Body of pancreas (tissue), 4 donors: ENCODE measurements at places on chromosomes 4 and X.

GRCh38 chrX:14420841-14421240 lies 108.5 kb upstream of the GLRA2 start:
- no peaks in the 10 kb centered on the region for H3K4me1 ChIP-seq
- no peak overlapping the region for H3K27ac ChIP-seq
- no peak overlapping the region for H3K4me3 ChIP-seq
- H3K27me3 ChIP-seq = no peaks in the 10 kb centered on the region

DNA sequence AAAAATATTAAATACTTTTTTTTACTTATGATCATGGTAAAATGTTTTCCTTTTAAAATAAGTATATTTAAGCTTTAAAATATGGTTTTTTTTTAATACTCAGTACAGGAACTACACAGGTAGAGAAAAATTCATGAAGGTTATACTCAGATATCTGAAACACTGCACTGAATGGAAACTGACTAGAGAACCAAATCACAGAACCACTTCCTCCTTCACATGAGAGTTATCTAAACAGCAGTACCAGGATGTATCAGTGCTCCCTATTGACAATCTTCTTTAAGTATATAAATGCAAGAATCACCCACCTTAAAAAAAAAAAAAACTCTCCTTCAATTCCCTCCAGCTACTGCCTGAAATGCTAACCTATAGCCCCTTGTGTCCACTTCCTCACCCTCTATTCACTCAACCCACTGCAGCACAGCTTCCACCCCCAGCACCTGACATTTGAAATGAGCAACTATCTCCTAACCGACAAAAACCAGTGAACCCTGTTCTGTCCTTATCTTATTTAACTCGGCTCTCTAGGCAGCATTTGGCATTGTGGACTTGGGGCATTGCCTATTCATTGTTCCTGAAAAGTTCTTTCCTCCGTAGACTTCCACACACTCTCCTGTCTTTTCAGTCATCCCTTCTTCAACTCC lies 9.1 kb downstream of the SLC7A3 start:
- H3K4me1 ChIP-seq = no peaks in the 10 kb centered on the region
- H3K27ac ChIP-seq = no peak overlapping the region
- no peak overlapping the region for H3K4me3 ChIP-seq

GRCh38 chr4:107736037-107736436 lies 16.0 kb upstream of the PAPSS1 start:
- peaks cover 13% of the 10 kb centered on the region for H3K4me1 ChIP-seq
- DNase-seq = no peak
- H3K27me3 ChIP-seq = no peaks in the 10 kb centered on the region
- no peak overlapping the region for H3K27ac ChIP-seq
- no peak overlapping the region for H3K4me3 ChIP-seq
- no peaks in the 10 kb centered on the region for H3K36me3 ChIP-seq

DNA sequence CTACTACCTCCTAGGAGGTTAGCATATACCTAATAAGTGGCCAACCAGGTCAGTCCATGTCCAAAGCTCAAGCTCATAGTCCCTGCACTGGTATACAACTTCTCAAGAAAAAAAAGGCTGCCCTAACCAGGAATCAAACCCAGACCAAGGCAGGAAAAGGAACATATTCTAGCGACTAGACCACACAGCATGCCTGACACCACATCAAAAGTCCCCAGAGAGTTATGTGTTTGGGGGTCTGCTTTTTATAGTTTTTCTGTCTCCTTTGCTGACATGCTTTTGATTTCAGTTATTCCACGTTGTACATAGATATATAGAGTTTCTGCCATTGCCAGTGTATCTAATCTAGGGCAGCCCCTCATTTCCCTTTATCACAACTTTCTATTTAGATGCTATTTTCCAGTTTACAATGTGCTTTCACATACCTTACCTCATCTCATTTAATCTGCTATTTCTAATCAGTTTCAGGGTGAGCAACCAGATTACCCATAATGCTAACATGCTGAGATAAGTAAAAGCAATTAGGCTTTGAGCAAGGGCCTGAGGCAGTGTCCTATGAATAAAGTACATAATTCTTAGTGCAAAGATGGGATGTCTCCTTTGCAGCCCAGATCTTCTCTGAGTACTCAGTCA lies 17.8 kb downstream of the ARHGEF6 start:
- no peak overlapping the region for H3K27ac ChIP-seq
- no peaks in the 10 kb centered on the region for H3K36me3 ChIP-seq

DNA sequence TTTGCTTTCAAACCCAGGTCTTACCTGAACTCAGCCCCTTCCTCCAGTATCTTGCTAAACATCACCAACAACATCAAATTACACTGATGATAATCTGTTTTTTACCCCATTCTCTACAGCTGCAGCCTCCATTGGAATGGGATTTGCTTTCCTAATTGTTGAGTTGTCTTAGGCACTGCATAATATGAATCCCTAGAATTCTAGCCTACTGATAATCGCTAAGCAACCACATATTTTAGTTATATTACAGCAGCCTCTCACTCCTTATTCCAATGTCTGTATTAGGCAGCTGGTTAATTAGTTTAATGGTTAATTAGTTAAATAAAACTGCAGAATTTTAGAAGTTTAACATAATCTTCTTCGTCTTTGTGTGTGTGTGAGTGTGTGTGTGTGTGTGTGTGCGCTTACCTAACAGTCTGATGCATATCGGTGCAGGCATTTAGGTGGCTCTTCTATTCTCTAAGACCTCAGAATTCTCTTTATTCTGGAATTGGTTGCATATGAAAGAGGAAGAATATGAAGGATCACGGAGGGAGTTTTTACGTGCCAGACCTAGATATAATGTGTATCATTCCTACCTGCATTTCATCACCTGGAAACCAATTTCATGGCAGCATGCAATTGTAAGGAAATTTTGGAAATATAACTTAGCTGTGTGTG lies 5.3 kb upstream of the COMMD8 start:
- H3K4me1 ChIP-seq = peaks cover 5% of the 10 kb centered on the region
- DNase-seq = no peak
- H3K27me3 ChIP-seq = no peaks in the 10 kb centered on the region

DNA sequence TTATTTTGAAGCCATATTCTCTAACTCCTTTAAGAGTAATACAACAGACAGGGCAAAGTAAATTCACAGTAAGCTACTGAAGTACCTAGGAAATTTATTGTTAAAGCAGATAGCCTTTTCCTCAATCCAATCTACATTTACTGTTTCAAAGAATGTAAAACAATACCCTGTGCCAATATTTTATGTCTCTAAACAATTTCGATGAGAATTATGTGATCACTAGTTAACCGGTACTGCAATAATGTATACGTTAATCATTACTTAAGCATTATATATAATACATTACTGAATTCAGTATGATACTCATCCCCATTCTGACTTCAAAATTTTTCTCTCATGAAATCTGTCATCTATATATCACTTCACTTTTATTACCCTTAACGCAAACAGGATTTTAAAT lies 28.5 kb downstream of the KLHL13 start:
- no peaks in the 10 kb centered on the region for H3K36me3 ChIP-seq
- no peak overlapping the region for H3K4me3 ChIP-seq

DNA sequence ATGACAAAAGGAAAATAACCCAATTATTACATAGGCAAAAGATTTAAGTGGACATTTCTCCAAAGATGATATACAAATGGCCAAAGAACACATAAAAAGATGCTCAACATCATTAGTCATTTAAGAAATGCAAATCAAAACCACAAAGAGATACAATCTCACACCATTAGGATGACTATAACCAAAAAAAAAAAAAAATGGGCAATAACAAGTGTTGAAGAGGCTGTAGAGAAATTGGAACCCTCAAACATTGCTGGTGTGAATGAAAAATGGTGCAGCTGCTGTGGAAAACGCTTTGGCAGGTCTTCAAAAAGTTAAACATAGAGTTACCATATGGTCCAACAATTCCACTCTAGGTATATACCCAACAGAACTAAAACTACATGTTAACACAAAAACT lies 5.6 kb upstream of the PRDX4 start:
- no peak for DNase-seq
- no peaks in the 10 kb centered on the region for H3K36me3 ChIP-seq
- no peak overlapping the region for H3K4me3 ChIP-seq
- H3K27me3 ChIP-seq = no peaks in the 10 kb centered on the region
- no peak overlapping the region for H3K27ac ChIP-seq

- H3K27ac ChIP-seq = no peak overlapping the region
- H3K4me3 ChIP-seq = no peak overlapping the region
- no peaks in the 10 kb centered on the region for H3K36me3 ChIP-seq
- peak; percentile 69 for DNase-seq
- H3K27me3 ChIP-seq = no peaks in the 10 kb centered on the region
Observed at GRCh38 chr4:76090241-76090691, 15.8 kb downstream of the ART3 start.

GRCh38 chr4:80492761-80493160 lies 157.2 kb downstream of the CFAP299 start:
- peak; percentile 5 for DNase-seq
- no peaks in the 10 kb centered on the region for H3K27me3 ChIP-seq
- no peaks in the 10 kb centered on the region for H3K4me1 ChIP-seq
- H3K4me3 ChIP-seq = no peak overlapping the region

DNA sequence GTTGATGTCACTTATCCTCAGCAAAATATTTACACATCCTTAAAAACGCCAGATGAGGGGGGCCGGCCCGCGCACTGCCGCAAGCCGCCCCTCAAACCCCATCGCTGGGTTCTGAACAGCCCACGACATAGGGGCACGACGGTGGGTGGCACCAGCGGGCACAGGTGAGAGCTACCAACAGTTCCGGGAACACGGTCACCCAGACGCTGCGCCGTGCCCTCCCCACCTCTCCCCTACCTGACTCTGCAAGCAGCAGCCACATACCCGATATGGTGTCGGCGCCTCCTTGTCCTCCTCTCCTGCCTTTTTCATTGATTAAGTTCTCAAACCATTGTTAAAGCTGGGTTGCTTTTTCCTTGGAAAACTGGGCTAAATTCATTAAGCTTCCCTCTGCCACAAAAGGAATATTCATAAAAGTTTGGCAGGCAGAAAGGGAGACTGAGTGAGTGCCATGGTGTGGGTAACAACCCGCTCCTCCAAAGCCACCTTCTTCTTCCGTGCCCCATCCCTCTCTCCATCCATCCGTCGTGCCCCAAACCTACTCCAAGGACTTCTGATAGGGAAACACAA lies 1.4 kb downstream of the RAI2 start:
- peaks cover 3% of the 10 kb centered on the region for H3K4me1 ChIP-seq
- H3K36me3 ChIP-seq = no peaks in the 10 kb centered on the region
- peak overlapping the region; percentile 9 for H3K4me3 ChIP-seq
- H3K27ac ChIP-seq = peak overlapping the region; percentile 63
- DNase-seq = peak; percentile 55
- no peaks in the 10 kb centered on the region for H3K27me3 ChIP-seq

- no peaks in the 10 kb centered on the region for H3K36me3 ChIP-seq
- DNase-seq = no peak
- H3K27ac ChIP-seq = no peak overlapping the region
Observed at GRCh38 chrX:18951032-18951431, 32.9 kb downstream of the PHKA2 start.

- no peak for DNase-seq
- H3K27me3 ChIP-seq = no peaks in the 10 kb centered on the region
- no peak overlapping the region for H3K27ac ChIP-seq
Observed at GRCh38 chr4:69909195-69909594, 21.7 kb upstream of the CSN1S1 start.

GRCh38 chr4:160386846-160387245 lies 1284.0 kb downstream of the RAPGEF2 start:
- no peak overlapping the region for H3K4me3 ChIP-seq
- no peak overlapping the region for H3K27ac ChIP-seq
- no peaks in the 10 kb centered on the region for H3K4me1 ChIP-seq

- H3K36me3 ChIP-seq = no peaks in the 10 kb centered on the region
- H3K4me1 ChIP-seq = no peaks in the 10 kb centered on the region
- no peak overlapping the region for H3K27ac ChIP-seq
- H3K4me3 ChIP-seq = no peak overlapping the region
Observed at GRCh38 chr4:6527259-6527658, 47.7 kb upstream of the MAN2B2 start.

DNA sequence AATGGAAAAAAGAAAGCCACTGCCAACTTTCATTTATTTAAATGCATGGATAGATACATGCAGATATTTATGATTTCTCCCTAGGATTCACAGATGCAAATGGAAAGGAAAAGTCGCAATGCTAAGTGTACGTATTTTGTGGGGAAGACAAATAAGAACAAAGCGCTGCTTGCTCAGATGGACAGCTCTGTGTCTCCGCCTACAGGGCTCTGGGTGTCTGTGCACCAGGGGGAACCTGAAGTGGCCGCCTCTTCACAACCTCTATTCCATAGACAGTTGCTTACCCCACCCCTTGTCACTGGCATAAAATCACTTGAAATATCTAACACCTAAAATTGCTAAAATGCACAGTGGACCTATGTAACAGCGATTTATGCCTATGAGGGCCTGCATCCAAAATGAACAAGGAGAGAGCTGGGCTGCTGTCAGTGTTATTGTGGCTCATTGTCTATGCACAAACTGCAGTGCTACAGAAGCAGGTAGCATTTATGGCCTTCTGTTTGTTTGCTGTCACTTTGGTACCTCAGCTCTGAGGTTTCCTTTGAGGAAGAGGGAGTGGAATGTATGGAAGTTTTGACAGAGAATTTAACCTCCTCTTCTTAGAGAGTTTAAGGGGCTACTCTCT lies 58.6 kb upstream of the PAGE1 start:
- peak; percentile 56 for DNase-seq
- H3K4me1 ChIP-seq = no peaks in the 10 kb centered on the region
- no peaks in the 10 kb centered on the region for H3K36me3 ChIP-seq
